Inflammatory macrophage (primary cell): ENCODE measurements at places on chromosomes 7 and 10.

- no peak for DNase-seq
Observed at GRCh38 chr7:8833355-8833754, 399.9 kb downstream of the NXPH1 start.

DNA sequence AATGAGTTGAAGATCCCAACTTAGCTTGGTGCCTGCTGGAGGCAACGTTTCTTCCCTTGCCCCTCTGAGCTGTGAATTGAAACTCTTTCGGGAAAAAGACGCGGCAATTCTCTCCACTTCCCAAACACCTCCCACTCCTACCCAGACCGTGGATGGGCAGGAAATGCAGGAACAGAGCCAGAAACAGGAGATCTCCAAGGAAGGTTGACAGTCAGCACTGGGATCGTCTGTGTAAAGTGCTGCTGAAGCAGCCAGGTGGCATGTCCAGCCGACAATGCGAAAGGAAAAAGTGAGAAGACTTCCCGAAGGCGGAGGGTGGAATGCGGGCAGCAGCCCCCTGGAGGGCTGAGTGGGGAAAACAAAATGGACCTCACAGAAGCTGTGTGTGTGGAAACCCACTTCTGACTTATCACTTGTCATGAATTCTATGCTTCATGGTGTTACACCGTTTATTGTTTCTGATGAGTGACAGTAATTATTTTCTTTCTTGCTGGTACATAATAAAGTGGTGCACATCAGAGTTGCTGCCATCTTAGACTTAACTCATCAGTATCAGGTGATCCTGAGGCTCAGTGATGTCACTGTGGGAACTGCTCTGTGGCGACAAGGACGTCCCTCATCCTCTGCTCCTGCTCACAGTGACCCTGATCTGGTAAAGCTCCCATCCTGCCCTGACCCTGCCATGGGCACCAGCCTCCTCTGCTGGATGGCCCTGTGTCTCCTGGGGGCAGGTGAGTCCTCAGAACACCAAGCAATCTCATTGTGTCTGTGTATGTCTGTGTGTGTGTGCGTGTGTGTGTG lies 220.5 kb upstream of the PRSS1 start:
- no peak for DNase-seq

DNA sequence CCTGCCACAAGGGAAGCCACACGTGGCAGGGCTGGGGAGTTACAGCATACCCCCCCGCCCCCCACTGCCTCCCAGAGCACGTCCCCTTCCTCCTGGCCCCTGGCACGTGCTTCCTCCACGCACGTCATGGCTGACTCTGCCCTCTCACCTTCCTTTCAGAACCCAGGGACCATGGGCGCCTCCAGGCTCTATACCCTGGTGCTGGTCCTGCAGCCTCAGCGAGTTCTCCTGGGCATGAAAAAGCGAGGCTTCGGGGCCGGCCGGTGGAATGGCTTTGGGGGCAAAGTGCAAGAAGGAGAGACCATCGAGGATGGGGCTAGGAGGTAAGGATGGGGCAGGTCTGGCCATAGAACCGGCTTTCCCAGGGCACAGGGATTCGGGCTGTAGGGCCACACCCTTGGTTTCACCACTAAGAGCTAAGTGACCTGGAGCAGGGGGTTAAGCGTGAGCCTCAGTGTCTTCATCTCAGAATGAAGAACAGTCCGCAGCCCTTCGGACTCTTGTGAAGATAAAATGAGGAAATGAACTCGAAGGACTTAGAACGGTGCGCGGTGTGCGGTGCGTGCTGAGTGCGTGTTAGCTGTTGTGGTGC lies 2.5 kb downstream of the NUDT1 start:
- no peak for DNase-seq

DNA sequence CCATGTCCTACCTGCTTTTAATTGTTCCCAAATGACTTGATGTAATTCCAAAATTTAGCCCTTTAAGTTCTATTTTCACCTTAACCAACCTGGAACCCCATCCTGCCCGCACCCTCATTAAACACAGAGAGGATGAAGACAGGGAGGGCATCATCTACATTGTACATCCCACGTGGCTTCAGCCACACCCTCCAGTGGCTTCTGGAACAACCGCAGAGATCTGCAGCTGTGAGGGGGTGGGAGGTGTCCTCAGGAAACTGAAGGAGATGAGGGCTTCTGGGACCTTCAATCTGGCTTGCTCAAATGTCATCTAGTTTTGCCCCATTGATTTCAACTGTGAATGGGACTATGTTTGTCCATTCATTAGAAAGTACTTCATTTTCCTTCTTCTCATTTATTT lies 39.0 kb downstream of the AKR1B1 start:
- DNase-seq = no peak

DNA sequence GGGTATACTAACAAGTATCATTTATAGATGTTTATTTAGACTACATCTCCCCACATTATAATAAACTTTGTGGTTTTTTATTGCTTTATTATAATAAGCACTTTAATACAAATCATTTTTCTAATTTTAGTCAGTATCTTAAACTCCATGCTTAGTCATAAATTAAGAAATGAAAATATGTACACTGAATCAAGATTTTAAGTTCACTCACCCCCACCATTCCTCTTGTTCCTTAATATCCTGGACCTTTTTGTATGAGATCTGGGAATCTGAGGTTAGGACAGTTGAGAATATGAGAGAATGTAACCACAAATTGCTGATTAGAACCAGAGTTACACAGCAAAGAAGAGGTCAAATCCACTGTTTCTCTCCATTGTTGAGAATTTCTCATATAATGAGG lies 93.6 kb upstream of the WNT16 start:
- DNase-seq = no peak

GRCh38 chr10:6200734-6201515 lies 1.8 kb upstream of the PFKFB3 start:
- DNase-seq = peak; percentile 38

GRCh38 chr7:151452680-151453325 lies 12.9 kb upstream of the CRYGN start:
- DNase-seq = no peak

DNA sequence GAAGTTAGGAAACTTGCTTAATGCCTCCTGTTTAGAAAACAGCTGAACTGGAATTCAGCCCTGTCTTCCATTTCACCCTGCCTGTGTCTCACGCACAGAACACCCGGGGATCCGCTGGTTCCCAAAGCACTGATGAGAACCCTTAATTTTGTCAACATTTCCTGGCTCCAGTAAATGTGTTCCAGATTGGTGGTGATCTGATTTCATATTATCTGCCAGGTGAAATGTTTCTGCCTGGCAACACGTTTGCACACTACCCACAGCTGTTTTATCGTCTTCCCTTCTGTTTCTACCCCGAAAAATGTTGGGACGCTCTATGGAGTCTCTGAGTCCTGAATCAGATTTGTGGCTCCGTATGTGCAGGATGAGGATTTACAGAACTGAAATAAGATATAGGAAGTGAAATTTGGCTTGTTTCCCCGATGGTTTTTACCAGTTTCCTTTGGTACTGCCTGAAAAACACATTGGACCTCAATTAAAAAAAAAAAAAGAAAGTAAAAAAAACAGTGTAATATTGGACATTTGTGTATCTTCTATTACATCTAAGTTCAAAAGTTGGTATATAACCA lies 29.0 kb downstream of the MRC1 start:
- DNase-seq = peak; percentile 65

- no peak for DNase-seq
Observed at GRCh38 chr10:11397077-11397965, 214.1 kb downstream of the USP6NL start.

DNA sequence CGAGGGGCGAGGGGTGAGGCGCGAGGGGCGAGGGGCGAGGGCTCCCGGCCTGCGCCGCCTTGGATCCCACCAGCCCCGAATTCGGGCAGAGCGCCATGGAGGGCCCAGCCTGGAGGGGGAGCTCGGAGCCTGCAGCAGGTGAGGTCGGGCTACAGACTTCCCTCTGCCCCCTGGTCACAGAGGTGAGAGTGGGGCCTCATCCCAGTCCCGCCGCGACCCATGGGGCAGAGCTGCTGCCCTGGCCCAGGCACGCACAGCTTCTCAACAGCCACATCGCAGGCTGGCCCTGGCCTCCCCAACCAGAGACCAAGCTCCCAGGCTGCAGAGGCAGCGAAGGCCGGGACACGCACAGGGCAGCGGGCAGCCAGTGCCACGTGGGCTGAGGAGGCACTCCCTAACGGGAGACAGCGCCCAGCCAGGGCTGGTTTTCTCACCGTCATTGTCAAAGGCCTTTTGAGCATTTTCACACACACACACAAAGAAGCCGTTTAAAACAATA lies 191.8 kb downstream of the PTPRN2 start:
- DNase-seq = no peak

DNA sequence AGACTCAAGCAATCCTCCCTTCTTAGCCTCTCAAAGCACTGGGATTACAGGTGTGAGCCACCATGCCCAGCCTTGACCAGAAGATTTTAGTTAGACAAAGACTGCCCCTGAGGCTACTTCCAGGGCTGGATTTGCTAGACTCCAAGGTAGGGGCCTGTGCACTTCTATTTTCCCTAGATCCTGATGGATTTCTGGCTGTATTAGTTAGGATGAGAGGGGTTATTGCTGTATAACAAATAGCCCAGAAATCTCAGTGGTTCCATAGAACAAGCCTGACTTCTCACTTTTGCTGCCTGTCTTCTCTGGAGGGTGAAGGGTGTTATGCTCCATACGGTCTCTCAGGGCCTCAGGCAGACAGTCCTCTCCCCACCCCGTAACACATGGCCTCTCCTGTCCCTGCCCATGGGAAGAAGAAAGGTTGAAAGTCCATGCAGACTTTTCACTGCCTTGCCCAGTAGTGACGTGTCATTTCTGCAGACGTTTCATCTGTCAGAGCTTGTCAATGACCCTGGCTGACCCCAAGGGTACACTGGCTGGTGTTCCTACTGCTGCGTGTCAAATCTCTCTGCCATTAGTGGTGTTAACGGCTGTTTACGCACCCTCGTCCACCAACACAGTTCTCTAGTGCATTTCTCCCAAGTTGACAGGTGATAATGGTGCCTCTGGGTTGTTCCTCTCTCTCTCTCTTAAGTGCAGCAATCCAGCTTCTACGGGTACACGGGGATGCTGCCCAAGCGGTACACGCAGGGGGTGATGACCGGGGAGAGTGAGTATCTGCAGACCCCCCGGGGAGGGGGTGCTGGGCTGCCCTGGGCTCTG lies 11.6 kb downstream of the SLC29A4 start:
- no peak for DNase-seq

GRCh38 chr7:40969641-40970040 lies 733.2 kb downstream of the INHBA start:
- DNase-seq = no peak

- no peak for DNase-seq
Observed at GRCh38 chr10:133467286-133467911, 13.7 kb downstream of the SCART1 start.

DNA sequence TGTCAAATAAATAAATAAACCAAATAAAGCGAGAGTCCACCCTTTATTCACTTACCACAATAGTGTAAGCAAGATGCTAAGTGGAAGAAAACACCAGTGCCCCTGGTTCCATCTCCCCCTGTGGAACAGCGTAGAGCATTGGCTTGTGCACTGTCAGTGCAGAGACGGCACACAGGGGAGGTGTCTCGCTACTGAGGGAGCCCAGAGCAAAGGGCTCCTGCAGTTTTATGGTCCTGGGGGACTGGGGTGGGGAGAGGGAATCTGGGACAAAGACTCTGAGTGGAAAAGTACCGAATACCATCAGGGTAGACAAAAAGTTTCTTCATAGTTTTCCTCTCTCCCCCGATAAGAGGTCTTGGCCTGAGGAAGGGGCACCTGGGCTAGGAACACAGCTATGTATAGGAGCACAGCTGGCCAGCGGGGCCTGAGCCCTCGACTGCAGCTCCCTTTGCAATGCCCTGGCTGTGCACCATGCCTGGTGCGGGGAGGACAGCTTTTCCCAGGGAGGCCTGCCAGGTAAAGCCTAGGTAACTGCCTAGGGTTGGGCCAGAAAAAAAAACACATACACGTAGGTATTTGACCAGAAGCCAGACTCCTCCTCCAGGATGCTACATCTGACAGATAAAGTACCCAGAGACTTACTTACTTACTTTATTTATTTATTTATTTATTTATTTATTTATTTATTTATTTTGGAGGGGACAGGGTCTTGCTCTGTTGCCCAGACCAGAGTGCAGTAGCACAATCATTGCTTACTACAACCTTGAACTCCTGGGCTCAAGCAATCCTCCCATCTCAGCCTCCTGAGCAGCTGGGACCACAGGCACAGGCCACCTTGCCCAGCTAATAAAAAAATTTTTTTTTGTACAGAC lies 88.8 kb upstream of the KIF5B start:
- DNase-seq = no peak

DNA sequence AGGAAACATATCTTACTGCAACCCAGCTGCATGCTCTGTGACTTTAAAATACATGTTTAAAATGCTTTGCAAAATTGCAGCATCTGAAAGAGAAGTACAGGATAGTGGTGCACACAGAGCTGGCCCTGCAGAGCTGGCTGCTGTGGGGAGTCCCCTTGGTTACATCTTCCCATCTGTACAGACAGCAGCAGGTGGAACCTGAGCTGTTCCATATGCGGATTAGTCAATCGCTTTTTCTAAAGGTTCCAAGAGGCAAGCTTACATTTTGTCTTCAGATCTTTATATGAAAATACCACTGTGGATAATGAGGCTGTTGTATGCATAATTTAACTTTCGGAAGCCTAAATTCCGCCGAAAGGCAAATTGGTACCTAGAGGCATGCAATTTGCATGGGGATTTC lies 444.1 kb downstream of the NRG3 start:
- no peak for DNase-seq

DNA sequence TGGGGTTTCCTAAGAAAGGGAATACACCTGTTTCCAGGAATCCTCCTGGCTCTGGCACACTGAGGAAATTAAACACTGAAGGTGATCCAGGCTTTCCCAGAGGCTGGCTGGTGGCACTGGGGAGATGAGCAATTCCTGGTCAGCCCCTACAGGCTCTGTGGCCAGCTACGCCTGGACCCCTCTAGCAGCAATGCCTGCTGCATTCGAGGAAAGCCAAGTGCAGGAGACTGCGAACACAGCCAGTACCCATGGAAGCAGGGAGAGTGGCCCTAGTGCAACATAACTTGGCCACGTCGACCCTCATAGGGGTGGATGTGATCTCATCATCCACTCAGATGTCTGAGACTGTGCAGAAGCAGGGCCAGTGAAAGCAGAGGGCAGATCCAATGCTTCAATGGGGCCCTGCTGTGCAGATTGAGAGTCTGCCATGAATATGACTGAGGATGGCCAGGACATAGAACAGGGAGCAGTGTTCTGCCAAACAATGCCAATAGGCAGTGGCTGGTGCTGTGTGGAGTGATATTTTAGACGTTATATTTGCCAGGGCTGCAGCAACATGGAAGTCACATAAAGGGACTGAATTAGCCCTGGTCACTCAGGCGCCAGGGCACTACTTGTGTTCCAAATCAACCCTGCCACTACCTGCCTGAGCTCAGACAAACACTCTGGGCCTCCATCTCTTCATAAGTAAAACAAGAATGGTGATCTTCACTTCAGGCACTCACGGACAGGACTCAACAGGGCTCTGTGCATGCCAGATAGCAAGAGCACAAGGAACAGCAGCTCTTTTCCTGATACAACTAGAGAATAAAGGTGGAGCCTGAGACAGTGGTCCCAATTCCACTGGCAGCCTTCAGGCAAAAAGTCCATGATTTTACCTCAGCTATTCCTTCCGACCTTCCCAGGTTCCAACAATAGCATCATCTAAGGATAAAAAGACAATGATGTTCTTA lies 2.4 kb downstream of the ZNF488 start:
- no peak for DNase-seq

- DNase-seq = no peak
Observed at GRCh38 chr10:43265799-43266721, 805 bp downstream of the RASGEF1A start.

- DNase-seq = no peak
Observed at GRCh38 chr7:14836006-14836405, 66.5 kb downstream of the DGKB start.

- peak; percentile 44 for DNase-seq
Observed at GRCh38 chr10:14309593-14309992, 21.1 kb downstream of the FRMD4A start.
